Activated naive CD8-positive, alpha-beta T cell treated with anti-CD3 and anti-CD28 coated beads, Interleukin-2, amount 50 U/mL, for 24 hours (primary cell): ENCODE measurements at places on chromosomes 4 and X.

GRCh38 chr4:156581282-156582063 is 390.1 kb downstream of the PDGFC start:
- no peaks in the 10 kb centered on the region for H3K36me3 ChIP-seq
- H3K27ac ChIP-seq: no peak overlapping the region
- H3K27me3 ChIP-seq: no peaks in the 10 kb centered on the region
- no peaks in the 10 kb centered on the region for H3K4me1 ChIP-seq
- no peak for DNase-seq

- no peak for DNase-seq
- no peak overlapping the region for H3K4me3 ChIP-seq
- peaks cover 11% of the 10 kb centered on the region for H3K4me1 ChIP-seq
- H3K27me3 ChIP-seq: no peaks in the 10 kb centered on the region
- no peak overlapping the region for H3K27ac ChIP-seq
- H3K36me3 ChIP-seq: peaks cover 9% of the 10 kb centered on the region
These were observed 28.8 kb upstream of the RHOH start for GRCh38 chr4:40168070-40168469.

DNA sequence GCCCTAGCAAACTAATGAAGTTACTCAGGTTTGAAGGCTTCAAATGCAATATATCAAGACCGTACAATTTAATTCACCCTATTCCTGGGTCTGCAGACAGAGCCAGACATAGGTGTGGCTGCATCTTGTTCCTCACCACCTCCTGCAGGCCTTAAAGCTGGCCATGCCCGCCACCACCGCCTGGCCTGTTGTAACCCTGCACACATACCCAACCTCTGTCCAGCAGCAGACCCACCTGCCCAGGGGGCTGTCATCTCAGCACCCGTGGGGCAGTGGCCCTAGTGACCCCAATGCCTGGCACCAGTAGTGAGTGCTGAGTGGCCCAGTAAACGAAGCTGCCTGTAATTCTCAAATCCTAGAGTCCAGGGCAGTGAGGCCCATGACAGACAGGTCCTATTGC is 40.7 kb downstream of the ZBTB49 start:
- no peaks in the 10 kb centered on the region for H3K36me3 ChIP-seq
- no peak overlapping the region for H3K27ac ChIP-seq
- no peak for DNase-seq

DNA sequence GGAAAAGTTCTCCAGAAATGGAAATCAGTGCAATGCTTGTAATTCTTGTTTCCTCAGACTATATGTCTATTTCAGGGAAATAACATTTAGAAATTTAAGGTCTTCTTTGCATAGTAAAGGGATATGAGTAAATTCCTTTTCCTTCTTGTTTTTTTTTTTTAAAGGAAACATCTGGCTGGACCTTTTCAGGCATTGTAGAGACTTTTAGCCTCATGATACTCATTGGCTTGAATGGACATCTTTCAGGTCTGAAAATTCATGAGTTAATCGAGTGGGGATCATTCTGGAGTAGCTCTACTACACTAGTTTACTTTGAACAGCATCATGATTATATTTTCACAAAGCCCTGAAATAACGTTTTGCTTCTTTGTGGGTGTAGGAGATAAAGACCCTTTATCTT is 88.6 kb upstream of the CBLL2 start:
- H3K4me1 ChIP-seq: no peaks in the 10 kb centered on the region
- H3K36me3 ChIP-seq: peaks cover 7% of the 10 kb centered on the region
- no peaks in the 10 kb centered on the region for H3K27me3 ChIP-seq
- DNase-seq: no peak
- no peak overlapping the region for H3K4me3 ChIP-seq

- no peak overlapping the region for H3K4me3 ChIP-seq
- H3K4me1 ChIP-seq: no peaks in the 10 kb centered on the region
- no peak overlapping the region for H3K27ac ChIP-seq
- H3K36me3 ChIP-seq: no peaks in the 10 kb centered on the region
These were observed 42.8 kb downstream of the HMX1 start for GRCh38 chr4:8828869-8829268.

DNA sequence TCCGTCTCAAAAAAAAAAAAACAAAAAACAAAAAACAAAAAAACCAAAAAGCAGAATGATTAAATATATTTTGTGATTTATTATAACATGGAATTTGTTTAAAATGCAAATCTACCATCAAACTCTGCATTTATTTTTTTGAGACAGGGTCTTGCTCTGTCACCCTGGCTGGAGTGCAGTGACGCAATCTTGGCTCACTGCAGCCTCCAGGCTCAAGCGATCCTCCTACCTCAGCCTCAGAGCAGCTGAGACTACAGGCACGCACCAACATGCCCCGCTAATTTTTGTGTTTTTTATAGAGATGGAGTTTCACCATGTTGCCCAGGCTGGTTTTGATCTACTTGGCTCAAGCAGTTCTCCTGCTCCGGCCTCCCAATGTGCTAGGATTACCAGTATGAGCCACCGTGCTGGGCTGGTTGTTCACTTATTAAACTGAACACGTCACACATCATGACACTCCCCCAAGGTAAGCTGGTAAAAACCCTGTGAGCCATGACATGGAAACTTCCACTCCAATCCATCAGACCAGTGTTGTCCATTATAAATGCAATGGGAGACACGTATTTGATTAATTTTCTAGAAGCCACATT is 45.7 kb downstream of the RBM47 start:
- DNase-seq: no peak
- peaks cover 3% of the 10 kb centered on the region for H3K4me1 ChIP-seq
- no peak overlapping the region for H3K27ac ChIP-seq
- H3K4me3 ChIP-seq: no peak overlapping the region

GRCh38 chr4:157115613-157116335 is 39.8 kb downstream of the GLRB start:
- H3K27ac ChIP-seq: no peak overlapping the region
- H3K36me3 ChIP-seq: no peaks in the 10 kb centered on the region
- H3K27me3 ChIP-seq: no peaks in the 10 kb centered on the region
- no peaks in the 10 kb centered on the region for H3K4me1 ChIP-seq
- no peak for DNase-seq
- H3K4me3 ChIP-seq: no peak overlapping the region

- no peaks in the 10 kb centered on the region for H3K27me3 ChIP-seq
- peaks cover 2% of the 10 kb centered on the region for H3K36me3 ChIP-seq
- H3K4me1 ChIP-seq: peaks cover 19% of the 10 kb centered on the region
- H3K4me3 ChIP-seq: peak overlapping the region; percentile 37
- no peak overlapping the region for H3K27ac ChIP-seq
These were observed 57.5 kb downstream of the TEC start for GRCh38 chr4:48212165-48212564.

GRCh38 chrX:81316163-81316562 is 114.3 kb downstream of the SH3BGRL start:
- H3K4me1 ChIP-seq: peaks cover 7% of the 10 kb centered on the region
- no peaks in the 10 kb centered on the region for H3K27me3 ChIP-seq
- H3K4me3 ChIP-seq: no peak overlapping the region
- DNase-seq: no peak

GRCh38 chr4:89586864-89587263 is 250.1 kb downstream of the SNCA start:
- H3K27ac ChIP-seq: no peak overlapping the region
- DNase-seq: no peak
- no peak overlapping the region for H3K4me3 ChIP-seq
- H3K36me3 ChIP-seq: no peaks in the 10 kb centered on the region

- H3K27ac ChIP-seq: no peak overlapping the region
- no peaks in the 10 kb centered on the region for H3K36me3 ChIP-seq
- peaks cover 2% of the 10 kb centered on the region for H3K27me3 ChIP-seq
- H3K4me3 ChIP-seq: no peak overlapping the region
These were observed 555 bp downstream of the CFI start for GRCh38 chr4:109801099-109801789.

GRCh38 chrX:114712466-114712865 is 128.6 kb downstream of the HTR2C start:
- no peaks in the 10 kb centered on the region for H3K36me3 ChIP-seq
- no peaks in the 10 kb centered on the region for H3K27me3 ChIP-seq
- no peaks in the 10 kb centered on the region for H3K4me1 ChIP-seq

- no peaks in the 10 kb centered on the region for H3K4me1 ChIP-seq
- no peak overlapping the region for H3K27ac ChIP-seq
- H3K36me3 ChIP-seq: no peaks in the 10 kb centered on the region
- no peaks in the 10 kb centered on the region for H3K27me3 ChIP-seq
These were observed 64.0 kb upstream of the VCX2 start for GRCh38 chrX:8235026-8235425.

DNA sequence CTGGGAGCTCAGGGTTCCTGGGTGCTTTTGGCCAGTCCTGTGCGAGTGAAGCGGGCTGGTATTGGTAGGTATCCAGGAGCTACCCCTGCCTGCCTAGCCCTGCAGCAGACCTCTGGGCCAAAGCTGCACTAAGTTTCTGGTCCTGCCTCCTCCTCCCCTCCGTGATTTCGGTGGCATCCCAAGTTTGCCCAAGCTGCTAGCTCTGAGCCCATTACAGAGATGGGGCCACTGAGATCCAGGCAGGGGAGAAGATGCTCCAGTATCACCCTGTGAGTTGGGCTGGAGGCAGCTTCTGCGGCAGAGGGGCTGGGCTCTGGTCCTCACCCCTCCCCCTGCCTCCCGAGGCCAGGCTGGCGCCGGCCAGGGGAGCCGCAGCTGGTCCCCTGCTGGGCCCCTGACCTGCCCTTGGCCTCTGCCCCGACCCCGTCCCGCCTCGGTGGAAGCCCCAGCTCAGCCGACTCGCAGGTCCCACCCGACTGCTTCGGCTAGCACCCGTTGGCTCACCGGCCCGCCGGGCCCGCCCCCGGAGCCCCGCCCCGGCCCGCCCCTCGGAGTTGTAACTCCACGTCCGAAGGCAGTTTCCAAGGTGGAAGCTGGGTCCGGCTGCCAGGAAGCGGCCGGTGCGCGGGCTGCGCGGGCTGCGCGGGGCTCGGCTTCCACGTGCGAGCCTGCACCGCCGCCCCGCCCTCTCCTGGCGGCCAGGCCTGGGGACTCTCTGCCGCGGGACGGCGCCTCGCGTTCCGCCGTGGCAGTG is at the start of gene DUSP9:
TSS of gene DUSP9 (plus strand) at position 584 of the 754 bp plus-strand sequence. CDS start 751 bp downstream, outside the sequence.
- DNase-seq: no peak
- peaks cover 5% of the 10 kb centered on the region for H3K4me1 ChIP-seq

- H3K27ac ChIP-seq: no peak overlapping the region
- H3K36me3 ChIP-seq: no peaks in the 10 kb centered on the region
- no peaks in the 10 kb centered on the region for H3K4me1 ChIP-seq
- H3K4me3 ChIP-seq: no peak overlapping the region
- no peak for DNase-seq
These were observed 70.3 kb downstream of the SCD5 start for GRCh38 chr4:82728301-82728700.

- no peak overlapping the region for H3K27ac ChIP-seq
- no peak for DNase-seq
- no peaks in the 10 kb centered on the region for H3K36me3 ChIP-seq
- H3K27me3 ChIP-seq: no peaks in the 10 kb centered on the region
- no peaks in the 10 kb centered on the region for H3K4me1 ChIP-seq
These were observed 433.9 kb upstream of the CPEB2 start for GRCh38 chr4:14568351-14568750.

DNA sequence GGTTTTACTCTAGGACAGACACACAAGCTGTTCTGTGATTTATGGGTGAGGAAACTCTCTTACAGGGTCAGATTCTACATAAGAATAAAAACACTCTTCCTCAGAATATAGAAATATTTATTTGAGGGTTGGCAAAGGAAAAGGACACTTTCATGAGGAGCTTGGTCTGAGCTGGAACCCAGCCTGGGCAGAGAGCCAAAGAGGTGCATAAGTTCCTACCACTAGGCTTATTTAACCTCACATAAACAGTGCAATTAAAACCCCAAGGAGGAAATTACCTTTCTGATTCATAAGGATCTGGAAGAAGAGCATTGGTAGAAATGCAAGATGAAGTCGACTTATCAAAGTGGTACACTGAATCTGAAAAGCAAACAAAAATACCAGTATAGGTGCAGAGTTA is 32.9 kb downstream of the SETD7 start:
- peaks cover 10% of the 10 kb centered on the region for H3K4me1 ChIP-seq
- H3K27ac ChIP-seq: no peak overlapping the region
- H3K27me3 ChIP-seq: no peaks in the 10 kb centered on the region
- peaks cover 45% of the 10 kb centered on the region for H3K36me3 ChIP-seq
- H3K4me3 ChIP-seq: no peak overlapping the region
- no peak for DNase-seq

DNA sequence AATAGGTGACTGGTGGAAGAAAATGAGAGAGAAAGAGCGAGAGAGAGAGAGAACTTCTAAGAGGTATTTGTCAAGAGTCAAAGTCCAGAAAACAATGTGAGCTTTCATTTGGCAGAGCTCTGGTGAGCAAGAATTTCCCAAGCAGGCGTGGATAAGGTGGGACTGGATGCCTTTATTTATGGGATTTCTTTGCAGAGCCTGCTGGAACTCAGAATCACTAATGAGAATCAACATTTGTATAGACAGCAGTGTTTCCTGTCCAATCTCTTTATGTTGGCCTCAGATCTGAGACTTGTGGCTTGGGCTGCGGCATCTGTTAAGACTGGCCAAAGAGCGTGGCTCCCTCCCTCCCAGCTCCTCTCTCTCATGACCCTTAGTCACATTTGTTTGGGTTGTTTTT is 67.9 kb upstream of the TBL1X start:
- H3K36me3 ChIP-seq: no peaks in the 10 kb centered on the region
- no peak overlapping the region for H3K27ac ChIP-seq
- no peak overlapping the region for H3K4me3 ChIP-seq
- H3K27me3 ChIP-seq: no peaks in the 10 kb centered on the region
- H3K4me1 ChIP-seq: no peaks in the 10 kb centered on the region

DNA sequence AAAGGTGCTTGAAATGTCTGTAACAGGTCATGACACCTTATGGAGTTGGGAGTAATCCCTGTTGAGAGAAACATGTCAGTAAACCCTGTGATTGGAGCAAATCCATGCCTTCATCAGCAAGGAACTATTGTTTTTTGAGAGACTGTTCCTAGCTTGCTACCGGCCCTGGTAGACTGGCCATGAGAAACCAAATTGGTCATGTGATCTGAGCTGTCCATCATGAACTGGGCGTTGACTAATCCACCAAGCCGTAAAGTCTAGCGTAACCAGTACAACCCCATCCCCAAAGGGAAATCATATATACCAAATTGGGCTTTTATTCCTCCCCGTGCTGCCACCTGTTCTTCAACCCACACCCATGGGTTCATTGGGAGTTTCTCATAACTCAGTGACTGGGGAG is 143.7 kb downstream of the PHF8 start:
- no peaks in the 10 kb centered on the region for H3K4me1 ChIP-seq
- no peak for DNase-seq
- H3K4me3 ChIP-seq: no peak overlapping the region
- H3K27ac ChIP-seq: no peak overlapping the region
- peaks cover 1% of the 10 kb centered on the region for H3K27me3 ChIP-seq

GRCh38 chr4:82376109-82376508 is 2.3 kb upstream of the HNRNPD start:
- peaks cover 39% of the 10 kb centered on the region for H3K36me3 ChIP-seq
- H3K4me1 ChIP-seq: peaks cover 24% of the 10 kb centered on the region
- no peak overlapping the region for H3K27ac ChIP-seq
- H3K4me3 ChIP-seq: peak overlapping the region; percentile 99
- H3K27me3 ChIP-seq: peaks cover 5% of the 10 kb centered on the region

GRCh38 chrX:112223391-112223790 is 140.8 kb upstream of the TRPC5 start:
- DNase-seq: no peak
- H3K27me3 ChIP-seq: peaks cover 2% of the 10 kb centered on the region
- H3K27ac ChIP-seq: no peak overlapping the region
- no peaks in the 10 kb centered on the region for H3K4me1 ChIP-seq

- peaks cover 49% of the 10 kb centered on the region for H3K4me1 ChIP-seq
- H3K4me3 ChIP-seq: peak overlapping the region; percentile 94
These were observed 63.1 kb upstream of the IRF2 start for GRCh38 chr4:184537269-184538022.

GRCh38 chrX:31838617-31839016 is 766.8 kb upstream of the FTHL17 start:
- no peaks in the 10 kb centered on the region for H3K36me3 ChIP-seq
- H3K27ac ChIP-seq: no peak overlapping the region
- no peak overlapping the region for H3K4me3 ChIP-seq
- no peak for DNase-seq
- H3K4me1 ChIP-seq: no peaks in the 10 kb centered on the region
- H3K27me3 ChIP-seq: no peaks in the 10 kb centered on the region
